ENCODE measurements at places on chromosomes 3 and 15. TPM values are rescaled to one million over a fixed set of nuclear protein-coding genes. Genes with fewer than 3 reads are reported as not detected.

ZKSCAN7 gene
- polyA plus RNA-seq = 1.8 TPM

NCK1 gene
- polyA plus RNA-seq = 31.9 TPM

SPTSSB gene
- not detected for polyA plus RNA-seq

MESP1 gene
- 1.8 TPM for polyA plus RNA-seq

FANCD2OS gene
- not detected for polyA plus RNA-seq

AGBL1 gene
- polyA plus RNA-seq = not detected

Measured in IgD-negative memory B cell (primary cell).